ENCODE measurements at places on chromosomes 6 and 20.
A peak's percentile ranks its signal among the peaks of the same experiment; 100 is the strongest.

DNA sequence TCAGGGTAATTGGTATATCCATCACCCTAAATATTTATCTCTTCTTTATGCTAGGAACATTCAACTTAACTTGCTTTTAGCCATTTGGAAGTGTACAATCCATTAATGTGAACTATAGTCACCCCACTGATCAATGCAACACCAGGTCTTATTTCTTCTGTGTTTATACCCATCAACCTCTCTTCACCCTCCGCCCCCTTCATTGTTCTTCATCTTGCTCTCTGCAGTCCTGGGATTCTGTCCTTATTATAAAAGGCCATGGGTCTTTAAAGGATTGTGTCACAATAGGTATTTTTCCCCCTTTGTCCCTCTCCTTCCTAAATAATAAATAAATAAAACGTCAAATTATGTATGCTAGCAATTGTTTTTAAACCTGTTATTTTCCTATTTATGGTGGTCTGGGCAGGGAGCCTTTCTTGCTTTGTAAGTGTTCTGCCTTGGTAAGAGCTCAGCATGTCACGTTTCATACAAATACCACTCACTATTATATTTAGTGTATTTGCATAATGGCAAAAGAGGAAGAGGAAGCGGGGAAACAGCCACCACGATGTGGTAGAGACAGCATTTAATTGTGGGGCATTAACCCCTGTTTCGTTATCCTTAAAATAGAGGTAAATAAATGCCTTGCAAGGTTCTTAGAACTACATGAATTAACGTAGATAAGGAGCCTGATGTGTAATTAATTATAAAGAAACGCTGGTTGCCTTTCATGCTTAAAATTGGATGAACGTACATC is 1.9 kb downstream of the ABRACL start:
- no peak for DNase-seq

- DNase-seq, result no peak
Observed at GRCh38 chr6:113635222-113635986, 221.7 kb upstream of the MARCKS start.

DNA sequence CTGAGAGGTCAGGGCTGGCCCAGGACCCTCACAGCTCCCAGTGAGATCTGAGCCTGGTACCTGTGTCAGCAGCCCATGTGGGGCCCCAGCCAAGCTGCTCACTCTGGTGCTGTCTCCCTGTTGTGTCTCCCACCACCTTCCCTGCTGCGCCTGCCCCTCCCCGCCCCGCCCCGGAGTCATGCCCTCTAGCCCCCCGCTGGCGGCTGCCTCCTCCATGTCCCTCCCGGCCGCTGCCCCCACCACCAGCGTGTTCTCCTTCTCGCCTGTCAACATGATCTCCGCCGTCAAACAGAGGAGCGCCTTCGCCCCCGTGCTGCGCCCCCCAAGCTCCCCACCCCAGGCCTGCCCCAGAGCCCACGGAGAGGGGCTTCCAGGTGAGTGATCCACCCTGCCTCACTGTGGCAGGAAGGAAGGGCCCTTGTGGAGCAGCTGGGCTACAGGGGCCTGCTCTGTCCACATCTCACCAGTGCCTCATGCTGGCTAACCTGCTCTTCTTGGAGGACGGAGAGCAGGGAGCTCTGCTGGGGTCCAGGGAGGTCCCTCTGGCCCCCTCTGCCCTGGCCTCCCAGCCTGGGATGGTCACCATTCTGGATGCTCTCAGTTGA is 44.9 kb downstream of the CPXM1 start:
- no peak for DNase-seq

GRCh38 chr20:45452238-45452637 is 17.3 kb upstream of the WFDC2 start:
- DNase-seq, result no peak

- no peak for DNase-seq
Observed at GRCh38 chr20:6152777-6153176, 29.9 kb upstream of the FERMT1 start.

GRCh38 chr20:35698298-35699126 is 640 bp downstream of the NFS1 start:
- peak; percentile 50 for DNase-seq
